GM04504 (cell line): ENCODE measurements at places on chromosomes 5 and 9.
A peak's percentile ranks its signal among the peaks of the same experiment; 100 is the strongest.

DNA sequence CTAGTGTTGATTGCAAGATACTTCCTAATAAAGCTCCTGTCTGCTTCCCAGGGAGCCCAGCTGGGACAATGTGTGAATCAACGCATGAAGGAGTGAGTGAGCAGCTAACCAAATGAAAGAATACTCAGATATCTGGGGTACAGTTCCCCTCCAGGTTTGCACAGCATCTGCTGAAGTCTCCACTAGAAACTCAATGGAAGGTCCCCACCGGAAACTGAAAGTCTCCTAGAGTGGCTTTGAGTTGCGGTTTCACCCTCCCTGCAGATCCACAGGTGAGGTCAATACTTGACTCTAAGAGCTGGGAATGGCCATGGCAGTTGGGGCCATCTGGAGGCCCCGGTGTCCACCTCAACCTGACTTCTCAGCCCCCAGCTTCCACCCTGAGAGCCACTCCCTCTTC is 198.2 kb upstream of the MSX2 start:
- no peak for DNase-seq

DNA sequence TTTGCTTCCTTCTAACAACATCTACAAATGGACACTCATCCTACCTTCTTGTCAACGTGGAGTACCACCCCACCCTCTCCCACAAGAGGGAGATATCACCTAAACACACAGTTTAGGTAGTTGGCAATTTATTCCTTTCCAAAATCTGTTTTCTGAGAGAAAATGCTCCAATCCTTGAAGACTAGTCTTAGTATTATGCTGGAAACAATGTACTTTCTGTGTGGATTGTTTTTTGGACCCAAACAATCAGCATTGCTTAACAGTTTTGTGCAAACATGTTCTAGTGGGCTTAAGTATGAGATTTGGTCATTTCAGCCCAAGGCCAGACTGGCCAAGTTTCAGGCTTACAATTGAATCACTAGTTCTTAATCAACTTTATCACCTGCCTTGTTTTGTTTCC is 359.1 kb downstream of the ARHGEF28 start:
- DNase-seq = no peak

DNA sequence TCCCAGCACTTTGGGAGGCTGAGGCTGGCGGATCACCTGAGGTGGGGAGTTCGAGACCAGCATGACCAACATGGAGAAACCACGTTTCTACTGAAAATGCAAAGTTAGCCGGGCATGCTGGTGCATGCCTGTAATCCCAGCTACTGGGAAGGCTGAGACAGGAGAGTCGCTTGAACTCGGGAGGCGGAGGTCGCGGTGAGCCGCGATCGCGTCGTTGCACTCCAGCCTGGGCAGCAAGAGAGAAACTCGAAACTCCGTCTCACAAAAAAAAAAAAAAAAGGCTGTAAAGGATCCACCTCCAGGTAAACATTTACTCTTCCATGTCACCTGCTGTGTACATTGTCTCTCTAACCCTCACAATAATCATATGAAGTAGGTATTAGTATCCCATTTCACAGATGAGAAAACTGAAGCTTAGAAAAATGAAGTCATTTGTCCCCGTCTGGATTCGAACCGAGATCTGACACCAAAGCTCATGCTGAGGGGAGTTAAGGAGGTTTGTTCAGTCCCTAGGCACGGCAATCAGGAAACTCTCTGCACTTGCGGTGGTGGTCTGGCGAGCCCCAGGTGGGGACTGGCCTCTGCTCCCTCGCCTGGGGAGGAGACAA is 494 bp upstream of the DOCK2 start:
- DNase-seq = no peak

- no peak for DNase-seq
These were observed 29.4 kb downstream of the DYNC2I2 start for GRCh38 chr9:128627127-128627715.

GRCh38 chr5:56178823-56179222 is 54.3 kb downstream of the ANKRD55 start:
- no peak for DNase-seq

DNA sequence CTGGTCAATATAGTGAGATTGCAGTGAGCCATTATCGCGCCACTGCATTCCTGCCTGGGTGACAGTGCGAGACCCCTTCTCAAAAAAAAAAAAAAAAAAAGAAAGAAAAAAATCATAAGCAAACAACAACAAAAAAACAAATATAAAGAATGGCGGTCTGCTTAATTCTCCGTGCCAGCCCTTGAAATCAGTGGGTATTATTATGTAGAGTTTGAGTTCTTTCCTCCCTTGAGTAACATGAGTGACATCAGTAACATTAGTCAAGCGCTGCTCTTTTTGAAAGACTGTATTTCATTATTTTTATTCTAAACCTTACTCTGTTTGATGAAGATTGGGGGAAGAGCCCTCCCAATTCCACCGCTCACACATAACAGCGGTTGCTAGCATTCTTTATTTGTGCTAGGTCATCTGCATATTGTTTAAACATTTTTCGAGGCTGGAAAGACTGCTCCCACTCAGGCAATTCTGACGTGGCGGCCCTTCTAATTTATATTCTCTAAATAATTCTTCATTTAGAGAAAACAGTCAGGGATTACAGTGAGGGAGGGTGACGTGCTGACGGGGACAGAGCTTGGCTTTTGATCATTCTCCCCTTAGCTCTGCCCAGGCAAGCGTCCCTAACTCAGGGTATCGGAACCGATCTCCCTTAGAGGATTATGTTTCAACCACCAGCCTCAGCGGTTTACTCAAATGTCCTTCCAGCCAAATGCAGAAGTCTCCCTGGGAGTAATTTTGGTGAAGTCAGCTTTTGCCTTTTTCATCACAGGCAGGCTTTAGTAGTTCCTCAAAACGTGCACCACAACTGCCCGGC is 860 bp upstream of the MARCHF6 start:
- no peak for DNase-seq

DNA sequence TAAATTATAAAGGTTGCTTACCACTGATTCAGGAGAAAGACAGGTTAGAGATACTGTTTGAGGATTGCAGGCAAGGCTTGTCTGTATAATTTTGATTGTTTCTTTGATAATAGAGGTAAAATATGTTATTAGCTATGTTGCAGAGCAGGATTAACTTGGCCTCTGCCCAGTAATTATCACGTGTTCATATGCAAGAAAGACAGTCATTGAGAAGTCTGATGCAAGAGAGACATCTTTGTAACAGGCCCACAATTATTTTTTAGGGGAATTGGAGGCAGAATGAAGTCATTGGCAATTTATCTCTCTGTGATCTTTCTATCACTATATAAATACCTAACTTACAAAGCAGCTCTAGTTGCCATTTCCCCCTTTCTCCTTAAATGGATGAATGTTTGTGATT is 46.0 kb downstream of the SLC44A1 start:
- DNase-seq = peak; percentile 40

DNA sequence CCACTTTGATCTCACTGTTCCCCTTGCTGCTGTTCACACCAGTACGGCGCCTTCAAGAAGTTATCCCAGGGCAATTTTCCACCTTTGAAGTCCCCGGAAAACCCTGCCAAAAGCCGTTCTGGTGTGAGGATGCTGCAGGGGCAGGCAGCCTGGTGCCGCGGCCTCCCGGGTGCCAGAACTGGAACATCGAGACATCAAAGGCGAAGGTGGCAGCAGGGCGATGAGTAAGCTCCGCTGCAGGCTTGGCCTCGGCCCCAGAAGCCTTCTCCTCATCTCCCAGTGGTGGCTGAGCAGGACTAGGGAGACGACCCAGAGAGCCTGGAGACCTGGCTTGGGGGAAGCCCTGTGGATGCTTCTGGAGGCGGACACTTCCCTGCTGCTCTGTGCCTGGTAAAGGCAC is 115.3 kb upstream of the MSX2 start:
- no peak for DNase-seq

DNA sequence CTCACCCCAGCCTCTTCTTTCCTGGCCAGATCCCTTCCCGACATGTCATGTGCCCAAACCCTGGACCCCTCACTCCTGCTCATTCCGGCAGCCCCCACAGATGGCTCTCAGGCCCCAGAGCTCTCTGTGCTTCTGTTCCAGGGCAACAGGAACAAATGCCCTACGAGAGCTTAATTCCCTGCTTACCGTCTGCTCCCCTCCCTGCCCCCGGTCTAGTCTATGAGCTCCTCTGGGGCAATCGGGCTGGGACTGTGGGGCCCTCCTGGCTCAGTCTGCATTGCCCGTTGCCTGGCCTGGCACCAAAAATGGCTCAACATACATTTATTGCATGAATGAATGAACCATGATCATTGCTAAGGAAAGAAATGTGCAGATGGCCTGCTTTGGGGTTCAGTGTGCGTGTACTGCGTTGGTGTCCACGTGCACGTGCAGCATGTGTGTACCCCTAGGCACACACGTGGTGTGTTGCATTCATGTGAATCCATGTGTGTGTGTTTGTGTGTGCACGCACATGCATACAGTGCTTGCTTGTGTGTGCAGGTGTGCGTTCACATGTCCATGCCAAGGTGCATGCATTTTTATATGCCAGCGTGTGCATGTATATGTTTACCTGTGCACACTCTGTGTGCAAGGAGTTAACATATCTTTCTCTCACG is 201.2 kb upstream of the IER5L start:
- DNase-seq = no peak

DNA sequence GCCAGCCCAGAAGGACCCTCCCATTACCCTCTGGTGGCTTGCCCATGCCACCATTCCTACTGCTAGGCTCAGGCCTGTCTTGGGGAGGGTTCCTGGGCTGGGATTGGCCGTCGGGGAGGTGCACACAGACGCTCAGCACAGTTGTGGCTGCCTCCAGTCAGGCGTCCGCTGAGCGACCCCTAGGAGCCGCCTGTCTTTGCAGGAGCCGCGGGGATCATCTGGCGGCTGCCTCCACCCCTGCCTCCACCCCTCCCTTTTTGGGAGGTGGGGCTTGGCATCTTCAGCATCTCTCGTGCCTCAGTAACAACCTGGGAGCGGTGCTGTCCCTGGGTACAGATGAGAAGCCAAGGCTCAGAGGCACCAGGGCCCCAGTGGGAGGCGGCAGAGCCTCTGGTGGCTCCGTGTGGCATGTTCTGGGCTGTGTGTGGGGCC is 39.6 kb downstream of the RXRA start:
- DNase-seq = peak; percentile 53

DNA sequence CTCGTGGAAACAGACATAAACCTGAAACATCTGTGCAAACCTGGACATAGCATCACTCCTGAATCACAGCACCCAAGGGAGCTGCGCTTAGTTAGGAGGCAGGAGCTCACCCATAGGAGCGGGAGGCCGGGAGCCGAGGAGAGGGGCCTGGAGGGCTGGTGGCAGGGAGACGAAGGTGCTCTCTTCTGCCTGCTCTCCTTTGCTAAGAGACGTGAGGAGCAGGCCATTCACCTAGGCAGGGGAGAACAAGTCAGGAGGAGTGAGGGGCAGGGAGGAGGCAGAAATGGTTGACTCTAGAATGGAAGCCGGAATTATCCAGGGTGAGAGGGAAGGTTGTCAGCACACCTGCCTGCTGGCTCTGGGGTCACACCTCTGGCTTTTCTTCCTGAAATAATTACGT is 398.4 kb upstream of the IRX2 start:
- DNase-seq = no peak

- DNase-seq = no peak
These were observed 3.5 kb downstream of the NRARP start for GRCh38 chr9:137298401-137299202.

DNA sequence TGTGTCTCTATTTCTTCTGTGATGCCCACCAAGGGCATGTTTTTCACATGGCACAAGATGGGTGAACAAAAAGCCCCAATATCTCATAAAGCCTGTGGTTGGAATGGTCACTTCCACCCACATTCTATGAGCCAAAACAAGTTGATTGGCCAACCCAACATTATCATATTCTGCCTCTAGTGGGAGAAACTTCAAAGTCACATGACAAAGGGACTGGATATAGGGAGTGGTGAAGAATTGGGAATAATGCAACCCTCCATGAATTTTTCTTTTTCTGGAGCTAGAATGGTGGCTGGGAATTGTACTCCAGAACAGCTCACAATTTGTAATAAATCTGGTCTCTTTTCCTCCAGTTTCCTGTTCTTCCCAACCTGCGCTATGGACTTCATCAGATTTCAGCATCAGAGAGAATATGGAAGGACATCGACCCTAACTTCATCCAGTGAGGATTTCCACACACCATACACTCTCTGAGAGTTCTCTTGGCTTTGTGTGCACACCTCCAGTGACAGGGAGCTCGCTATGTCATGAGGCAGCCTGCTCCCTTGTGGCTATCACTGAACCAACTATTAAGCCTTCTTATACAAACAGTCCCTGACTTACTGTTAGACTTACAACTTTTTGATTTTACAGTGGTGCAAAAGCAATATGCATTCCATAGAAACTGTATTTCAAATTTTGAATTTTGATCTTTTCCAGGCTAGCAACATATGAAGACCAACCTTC is 12.0 kb upstream of the B4GALT1 start:
- no peak for DNase-seq
